ENCODE measurements at places on chromosomes 12 and 14.

DNA sequence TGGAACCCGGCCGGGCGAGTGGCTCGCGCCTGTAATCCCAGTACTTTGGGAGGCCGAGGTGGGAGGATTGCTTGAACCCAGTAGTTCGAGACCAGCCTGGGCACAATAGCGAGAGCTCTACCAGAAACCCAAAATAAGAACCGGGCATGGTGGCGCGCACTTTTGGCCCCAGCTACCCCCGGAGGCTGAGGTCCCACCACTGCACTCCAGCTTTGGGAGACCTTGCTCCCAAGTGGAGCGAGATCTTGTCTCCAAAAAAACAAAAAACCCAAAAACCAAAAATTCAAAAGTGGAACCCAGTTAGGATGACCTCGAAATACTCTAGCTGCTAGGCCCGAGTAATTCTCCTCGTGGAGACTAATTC, 769 bp upstream of the VTI1B start:
- no peaks in the 10 kb centered on the region for H3K27me3 ChIP-seq
- no peaks in the 10 kb centered on the region for H3K36me3 ChIP-seq
- H3K27ac ChIP-seq: peak overlapping the region; percentile 98
- H3K4me3 ChIP-seq: peak overlapping the region; percentile 95
- DNase-seq: no peak

- H3K27me3 ChIP-seq: no peaks in the 10 kb centered on the region
- no peak overlapping the region for H3K4me3 ChIP-seq
- no peak overlapping the region for H3K27ac ChIP-seq
- H3K36me3 ChIP-seq: no peaks in the 10 kb centered on the region
- DNase-seq: no peak
These were observed 132.9 kb downstream of the PTPN11 start for GRCh38 chr12:112551681-112552080.

GRCh38 chr12:27142101-27142721, 59.8 kb upstream of the C12orf71 start:
- peak; percentile 66 for DNase-seq
- H3K36me3 ChIP-seq: no peaks in the 10 kb centered on the region
- H3K27me3 ChIP-seq: no peaks in the 10 kb centered on the region
- H3K27ac ChIP-seq: no peak overlapping the region
- H3K4me3 ChIP-seq: no peak overlapping the region

- DNase-seq: no peak
- H3K4me3 ChIP-seq: no peak overlapping the region
- no peaks in the 10 kb centered on the region for H3K27me3 ChIP-seq
- no peaks in the 10 kb centered on the region for H3K36me3 ChIP-seq
- H3K4me1 ChIP-seq: no peaks in the 10 kb centered on the region
- no peak overlapping the region for H3K27ac ChIP-seq
These were observed 13.8 kb upstream of the ANAPC5 start for GRCh38 chr12:121366063-121366459.

DNA sequence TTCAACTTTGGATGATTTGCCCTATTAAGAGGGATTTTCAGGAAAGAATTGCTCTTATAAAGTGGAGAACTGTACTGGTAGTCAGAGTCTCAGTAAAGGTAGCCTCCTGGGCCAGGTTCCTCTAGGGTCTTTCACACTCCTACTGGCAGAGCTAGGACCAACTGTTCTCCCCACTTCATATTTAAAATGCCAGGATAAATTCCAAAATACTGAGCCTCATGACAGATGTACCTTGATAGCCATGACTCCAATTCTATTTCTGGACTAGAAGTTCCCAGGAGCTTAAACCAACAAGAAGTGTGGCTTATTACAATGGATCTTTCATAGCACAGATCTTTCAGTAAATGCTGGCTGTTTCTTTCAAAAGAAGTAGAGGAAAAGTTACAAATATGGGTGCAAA, 126.5 kb downstream of the C12orf75 start:
- H3K4me1 ChIP-seq: no peaks in the 10 kb centered on the region
- H3K27me3 ChIP-seq: no peaks in the 10 kb centered on the region
- no peak overlapping the region for H3K4me3 ChIP-seq
- no peak overlapping the region for H3K27ac ChIP-seq
- DNase-seq: no peak

DNA sequence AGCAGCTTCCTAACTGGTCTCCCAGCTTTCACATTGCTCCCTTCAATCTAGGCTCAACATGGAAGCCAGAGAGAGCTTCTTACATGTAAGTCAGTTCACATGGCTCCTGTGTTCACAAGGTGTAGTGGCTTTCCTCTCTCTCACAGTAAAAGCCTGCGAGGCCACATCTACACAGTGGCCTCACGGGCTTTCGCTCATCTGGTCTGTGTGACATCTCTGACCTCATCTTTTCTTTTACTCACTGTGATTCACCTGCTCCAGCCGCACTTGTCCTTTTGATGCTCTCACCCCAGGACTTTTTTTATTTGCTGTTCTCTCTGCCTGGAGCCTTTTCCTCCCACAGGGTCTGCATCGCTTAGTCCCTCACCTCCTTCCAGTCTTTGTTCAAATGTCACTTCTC, 122.1 kb downstream of the SLC5A8 start:
- H3K27me3 ChIP-seq: no peaks in the 10 kb centered on the region
- H3K36me3 ChIP-seq: no peaks in the 10 kb centered on the region
- no peak overlapping the region for H3K27ac ChIP-seq
- H3K4me3 ChIP-seq: no peak overlapping the region

DNA sequence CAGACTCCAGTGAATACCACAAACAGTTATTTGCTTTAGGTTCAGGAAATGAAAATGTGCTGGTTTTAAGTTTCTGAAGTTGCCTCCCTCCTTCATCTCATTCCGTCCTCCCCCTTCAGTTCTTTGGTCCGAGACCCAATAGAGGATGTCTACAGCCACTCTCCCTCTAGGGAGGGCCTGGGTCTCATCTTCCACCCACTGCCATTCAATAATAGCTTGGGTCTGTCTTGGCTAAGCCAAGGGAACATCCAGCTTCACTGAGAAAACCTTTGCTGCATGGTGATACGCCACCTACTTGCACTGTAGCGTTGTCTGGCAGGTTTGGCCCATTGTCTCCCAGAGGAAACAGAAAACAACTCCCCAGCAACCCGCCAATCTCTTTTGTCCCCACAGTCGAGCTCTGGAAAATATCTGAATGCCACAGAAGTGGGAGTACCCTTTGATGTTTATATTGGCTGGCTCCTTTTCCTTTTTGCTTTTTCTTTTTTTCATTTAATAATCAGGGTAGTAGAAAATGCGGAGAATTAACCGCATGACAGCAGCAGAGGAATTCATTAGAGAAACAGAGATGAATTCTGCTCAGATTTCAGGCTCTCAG, 380.1 kb downstream of the RAD51B start:
- DNase-seq: peak; percentile 65
- H3K27me3 ChIP-seq: no peaks in the 10 kb centered on the region
- no peaks in the 10 kb centered on the region for H3K36me3 ChIP-seq

DNA sequence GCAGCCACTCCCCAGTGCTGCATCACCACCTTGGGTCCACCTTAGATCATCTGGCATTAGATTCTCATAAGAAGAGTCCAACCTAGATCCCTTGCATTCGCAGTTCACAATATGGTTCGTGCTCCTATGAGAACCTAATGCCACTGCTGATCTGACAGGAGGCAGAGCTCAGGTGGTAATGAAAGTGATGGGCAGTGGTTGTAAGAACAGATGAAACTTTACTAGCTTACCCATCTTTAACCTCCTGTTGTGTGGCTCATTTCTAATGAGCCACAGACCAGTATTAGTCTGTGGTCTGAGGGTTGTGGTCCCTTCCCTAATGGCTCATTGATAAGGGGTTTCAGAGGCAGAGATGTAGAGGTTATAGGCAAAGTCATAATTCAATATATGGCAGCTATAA, 615.9 kb upstream of the MIS18BP1 start:
- no peak overlapping the region for H3K27ac ChIP-seq
- H3K36me3 ChIP-seq: no peaks in the 10 kb centered on the region
- no peak for DNase-seq
- H3K27me3 ChIP-seq: no peaks in the 10 kb centered on the region
- no peak overlapping the region for H3K4me3 ChIP-seq

GRCh38 chr12:95977764-95978305, 18.3 kb downstream of the HAL start:
- no peaks in the 10 kb centered on the region for H3K4me1 ChIP-seq
- H3K27me3 ChIP-seq: no peaks in the 10 kb centered on the region
- H3K27ac ChIP-seq: no peak overlapping the region
- H3K4me3 ChIP-seq: no peak overlapping the region

DNA sequence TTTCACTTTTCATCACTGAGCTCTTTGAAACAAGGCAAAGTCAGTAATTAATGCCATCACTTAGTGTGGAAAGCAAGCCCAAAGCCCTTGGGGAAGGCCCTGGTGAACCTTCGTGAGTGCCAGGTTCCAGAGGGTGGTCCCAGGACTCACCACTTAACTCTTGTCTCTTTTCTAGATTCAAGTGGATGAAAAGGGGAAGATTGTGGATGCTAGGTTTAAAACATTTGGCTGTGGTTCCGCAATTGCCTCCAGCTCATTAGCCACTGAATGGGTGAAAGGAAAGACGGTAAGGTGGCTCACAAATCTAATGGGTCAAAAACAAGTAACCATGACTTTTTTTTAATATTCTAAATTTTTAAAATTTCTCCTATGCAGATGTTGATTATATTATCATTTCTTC, 2.8 kb downstream of the ISCU start:
- peaks cover 40% of the 10 kb centered on the region for H3K4me1 ChIP-seq
- DNase-seq: no peak
- H3K27me3 ChIP-seq: no peaks in the 10 kb centered on the region
- no peak overlapping the region for H3K4me3 ChIP-seq

GRCh38 chr14:60250257-60251035, 1.4 kb downstream of the PPM1A start:
- peaks cover 58% of the 10 kb centered on the region for H3K4me1 ChIP-seq
- H3K36me3 ChIP-seq: no peaks in the 10 kb centered on the region
- H3K27ac ChIP-seq: peak overlapping the region; percentile 100
- DNase-seq: no peak

DNA sequence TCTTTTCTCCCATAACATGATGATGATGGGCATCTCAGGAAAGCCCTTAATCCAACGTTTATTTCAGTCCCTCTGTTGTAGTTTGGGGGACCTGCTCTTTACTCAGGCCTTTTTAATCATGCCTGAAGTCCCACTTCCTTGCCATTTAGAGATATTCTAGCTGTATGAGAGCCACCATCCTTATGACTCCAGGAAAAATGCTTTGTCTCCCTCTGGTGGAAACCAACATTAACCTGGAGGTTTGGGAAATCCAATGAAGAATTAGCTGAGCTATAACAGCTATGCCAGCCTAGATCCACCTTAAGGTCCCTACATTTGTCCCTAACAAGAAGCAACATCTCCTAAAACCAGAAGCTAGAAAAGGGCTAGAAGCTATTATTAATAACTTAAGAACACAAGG, 1399.1 kb downstream of the LRFN5 start:
- no peak overlapping the region for H3K27ac ChIP-seq
- H3K27me3 ChIP-seq: no peaks in the 10 kb centered on the region
- H3K4me3 ChIP-seq: no peak overlapping the region
- H3K4me1 ChIP-seq: no peaks in the 10 kb centered on the region
- H3K36me3 ChIP-seq: no peaks in the 10 kb centered on the region

GRCh38 chr14:39875028-39875427, 442.8 kb upstream of the FBXO33 start:
- no peaks in the 10 kb centered on the region for H3K36me3 ChIP-seq
- DNase-seq: no peak
- H3K4me1 ChIP-seq: no peaks in the 10 kb centered on the region
- no peak overlapping the region for H3K27ac ChIP-seq

DNA sequence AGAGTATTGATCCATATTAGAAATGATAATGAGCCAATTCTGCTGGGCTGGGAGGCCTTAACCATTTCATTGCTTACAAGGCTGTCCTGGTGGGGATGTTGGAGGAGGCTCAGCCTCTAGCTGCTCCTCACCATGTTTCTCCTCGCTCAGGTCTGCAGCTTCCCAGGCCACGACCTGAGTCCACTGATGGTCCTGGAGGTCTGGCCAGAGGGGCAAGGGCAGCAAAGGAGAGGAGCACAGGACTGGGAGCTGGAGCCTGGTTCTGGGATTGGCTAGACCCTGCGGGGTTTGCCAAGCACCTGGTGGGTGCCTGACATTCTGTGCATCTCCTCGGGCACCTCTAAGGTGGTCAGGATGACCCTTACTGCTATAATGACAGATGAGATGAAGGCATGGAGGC, 92.6 kb downstream of the KIF26A start:
- no peaks in the 10 kb centered on the region for H3K36me3 ChIP-seq
- H3K27me3 ChIP-seq: no peaks in the 10 kb centered on the region
- H3K4me3 ChIP-seq: no peak overlapping the region
- peak; percentile 2 for DNase-seq
- no peak overlapping the region for H3K27ac ChIP-seq

DNA sequence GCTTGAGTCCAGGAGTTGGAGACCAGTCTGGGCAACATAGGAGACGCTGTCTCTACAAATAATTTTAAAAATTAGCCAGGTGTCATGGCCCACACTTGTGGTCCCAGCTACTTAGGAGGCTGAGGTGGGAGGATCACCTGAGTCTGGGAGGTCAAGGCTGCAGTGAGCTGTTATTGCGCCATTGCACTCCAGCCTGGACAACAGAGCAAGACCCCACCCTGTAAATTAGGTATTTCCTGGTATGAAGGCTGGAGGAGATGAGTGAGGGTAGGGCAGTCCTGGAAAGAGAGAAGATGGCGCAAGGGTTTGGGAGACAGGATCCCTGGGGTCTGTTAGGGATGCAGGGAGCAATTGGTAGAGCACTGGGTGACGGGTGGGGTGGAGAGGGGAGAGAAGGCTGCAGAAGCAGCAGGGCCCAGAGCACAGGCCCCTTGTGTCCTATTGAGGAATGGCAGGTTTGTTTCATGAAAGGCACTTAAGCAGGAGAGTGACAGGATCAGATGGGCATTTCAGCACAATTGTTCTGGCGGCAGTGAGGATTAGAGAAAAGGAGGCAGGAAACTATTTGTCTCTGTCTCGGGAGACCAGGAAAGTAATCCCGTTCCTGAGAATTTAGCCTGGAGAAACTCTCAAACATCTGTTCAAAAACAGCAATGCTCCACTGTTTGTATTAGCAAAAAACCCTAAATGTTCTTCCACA, 47.2 kb upstream of the KTN1 start:
- H3K27ac ChIP-seq: no peak overlapping the region
- no peak overlapping the region for H3K4me3 ChIP-seq
- H3K36me3 ChIP-seq: no peaks in the 10 kb centered on the region

- H3K36me3 ChIP-seq: no peaks in the 10 kb centered on the region
- H3K4me1 ChIP-seq: peaks cover 58% of the 10 kb centered on the region
- H3K27me3 ChIP-seq: no peaks in the 10 kb centered on the region
- DNase-seq: peak; percentile 71
These were observed at the start of gene ATN1 for GRCh38 chr12:6927379-6928021. Gene ATN1, plus strand, starts transcription at chr12:6927959. Its CDS starts 6,043 bp downstream, at chr12:6934002.

GRCh38 chr14:105830171-105830570, 303.8 kb downstream of the TMEM121 start:
- DNase-seq: no peak
- H3K27me3 ChIP-seq: no peaks in the 10 kb centered on the region
- no peaks in the 10 kb centered on the region for H3K4me1 ChIP-seq
- no peak overlapping the region for H3K4me3 ChIP-seq
- no peaks in the 10 kb centered on the region for H3K36me3 ChIP-seq
- H3K27ac ChIP-seq: no peak overlapping the region

GRCh38 chr14:50943261-50943942, 881 bp downstream of the PYGL start:
- H3K4me3 ChIP-seq: peak overlapping the region; percentile 69
- H3K27ac ChIP-seq: peak overlapping the region; percentile 31
- DNase-seq: peak; percentile 23
- no peaks in the 10 kb centered on the region for H3K27me3 ChIP-seq
- peaks cover 16% of the 10 kb centered on the region for H3K4me1 ChIP-seq

GRCh38 chr12:30847259-30847658, 79.3 kb upstream of the TSPAN11 start:
- DNase-seq: no peak
- H3K27me3 ChIP-seq: no peaks in the 10 kb centered on the region
- H3K27ac ChIP-seq: no peak overlapping the region
- H3K4me3 ChIP-seq: no peak overlapping the region
- H3K36me3 ChIP-seq: no peaks in the 10 kb centered on the region
- H3K4me1 ChIP-seq: peaks cover 7% of the 10 kb centered on the region
